ENCODE measurements at places on chromosomes 12 and 14. TPM values are rescaled to one million over a fixed set of nuclear protein-coding genes. Genes with fewer than 3 reads are reported as not detected.

GRCh38 chr12:95412482-95413311 is 61.3 kb upstream of the METAP2 start:
- H3K27ac ChIP-seq, result no peak overlapping the region
- H3K27me3 ChIP-seq, result peaks cover 4% of the 10 kb centered on the region
- no peak for DNase-seq

DNA sequence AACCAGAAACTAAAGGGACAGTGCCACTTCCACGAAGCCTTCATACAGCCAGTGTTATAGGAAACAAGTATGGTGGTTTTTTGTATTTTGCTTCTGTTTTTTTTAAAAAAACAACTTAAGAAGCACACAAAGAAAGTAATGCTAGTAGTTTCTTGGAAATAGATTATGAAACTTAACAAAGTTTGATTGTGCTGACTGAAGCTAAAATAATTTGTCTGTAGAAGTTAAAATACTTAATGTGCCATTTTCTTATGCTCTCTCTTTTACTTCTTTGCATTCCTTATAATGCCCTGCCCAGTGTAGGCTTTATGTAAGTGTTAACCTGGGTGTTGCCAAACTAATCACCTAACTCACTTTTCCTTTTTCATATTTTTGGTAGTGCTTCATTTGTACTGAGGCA is 16.4 kb downstream of the HCFC2 start:
- no peak overlapping the region for H3K27ac ChIP-seq
- no peaks in the 10 kb centered on the region for H3K27me3 ChIP-seq
- H3K4me3 ChIP-seq, result no peak overlapping the region
- no peak for DNase-seq

TMPRSS12 gene
- total RNA-seq, result not detected

GRCh38 chr12:25276199-25276937 is 25.6 kb upstream of the KRAS start:
- H3K4me1 ChIP-seq, result peaks cover 21% of the 10 kb centered on the region
- H3K36me3 ChIP-seq, result no peaks in the 10 kb centered on the region
- H3K27ac ChIP-seq, result no peak overlapping the region
- no peaks in the 10 kb centered on the region for H3K27me3 ChIP-seq
- H3K4me3 ChIP-seq, result no peak overlapping the region

- no peaks in the 10 kb centered on the region for H3K4me1 ChIP-seq
- peaks cover 5% of the 10 kb centered on the region for H3K27me3 ChIP-seq
- no peaks in the 10 kb centered on the region for H3K36me3 ChIP-seq
- H3K4me3 ChIP-seq, result no peak overlapping the region
- H3K27ac ChIP-seq, result no peak overlapping the region
- no peak for DNase-seq
Measured at GRCh38 chr12:32921397-32921796, 24.8 kb upstream of the PKP2 start.

CSRP2 gene
- total RNA-seq, result 1.2 TPM

PLBD1 gene
- total RNA-seq, result 0.14 TPM

DNA sequence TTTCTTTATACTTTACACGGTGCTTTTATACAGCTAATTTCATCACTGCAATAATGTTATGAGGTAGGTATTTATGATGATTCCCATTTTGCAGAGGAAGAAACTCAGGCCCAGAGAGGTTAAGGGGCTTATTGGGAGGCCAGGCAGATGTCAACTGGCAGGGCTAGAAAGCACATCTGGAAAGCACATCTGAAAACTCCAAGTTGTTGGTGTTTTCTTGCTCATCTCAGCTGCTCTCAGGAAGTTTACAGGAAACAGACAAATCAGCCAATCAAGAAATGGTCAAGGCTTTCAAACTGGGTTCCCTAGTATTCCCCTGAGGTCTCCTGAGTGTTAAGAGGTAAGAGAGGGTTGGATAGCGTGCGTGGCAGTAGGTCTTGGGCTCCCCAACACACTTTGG is 124.1 kb upstream of the MED13L start:
- no peak overlapping the region for H3K27ac ChIP-seq
- H3K4me3 ChIP-seq, result no peak overlapping the region
- DNase-seq, result no peak
- peaks cover 2% of the 10 kb centered on the region for H3K36me3 ChIP-seq
- H3K27me3 ChIP-seq, result peaks cover 1% of the 10 kb centered on the region

GRCh38 chr12:74586251-74586650 is 48.6 kb downstream of the ATXN7L3B start:
- DNase-seq, result no peak
- no peak overlapping the region for H3K27ac ChIP-seq
- H3K36me3 ChIP-seq, result no peaks in the 10 kb centered on the region
- H3K27me3 ChIP-seq, result no peaks in the 10 kb centered on the region

DNA sequence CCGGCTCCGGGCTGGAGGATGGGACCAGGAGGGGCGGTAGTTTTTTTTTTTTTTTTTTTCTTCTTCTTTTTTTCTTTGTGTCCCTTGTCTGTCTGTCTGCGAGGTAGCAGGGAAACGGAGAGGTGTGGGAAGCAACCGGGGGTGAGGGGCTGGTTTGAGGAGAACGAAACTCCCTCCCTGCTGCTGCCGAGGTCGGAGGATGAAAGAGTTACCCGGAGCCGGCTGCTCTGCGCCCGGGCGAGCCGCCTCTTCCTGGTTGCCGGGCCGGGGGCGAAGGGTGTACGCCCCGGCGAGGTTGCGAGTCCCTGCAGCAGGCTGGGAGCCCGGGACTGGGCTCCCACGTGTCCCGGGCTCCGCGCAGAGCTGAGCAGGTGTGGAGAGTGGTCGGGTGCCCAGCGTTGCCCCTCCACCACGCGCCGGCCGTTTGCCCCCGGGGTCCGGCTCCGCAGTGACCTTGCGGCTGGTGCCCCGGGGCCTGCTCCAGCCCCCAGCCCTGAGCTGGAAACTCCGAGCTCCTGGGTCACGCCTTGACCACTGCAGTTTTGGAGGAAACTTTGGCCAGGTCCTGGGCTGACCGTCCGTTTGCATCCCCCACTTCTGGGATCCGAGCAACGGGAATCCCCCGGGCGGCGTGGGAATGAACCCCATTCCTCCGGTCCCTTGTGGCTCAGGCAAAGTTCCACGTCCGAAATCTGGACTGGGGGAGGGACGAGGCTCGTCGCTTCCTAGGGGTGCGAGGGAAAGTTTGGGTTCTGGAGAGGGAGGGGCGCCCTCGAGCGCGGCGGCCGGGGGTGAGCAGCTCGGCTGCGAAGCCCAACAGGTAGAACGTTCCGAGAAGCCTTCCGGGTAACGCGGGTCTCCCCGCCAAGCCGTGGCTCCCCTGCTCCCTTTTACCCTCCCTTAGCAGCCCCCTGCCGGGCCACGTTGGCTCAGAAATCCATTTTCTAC is 1.3 kb downstream of the CHST11 start:
- H3K27me3 ChIP-seq, result no peaks in the 10 kb centered on the region
- H3K4me3 ChIP-seq, result peak overlapping the region; percentile 83
- peaks cover 8% of the 10 kb centered on the region for H3K36me3 ChIP-seq
- DNase-seq, result peak; percentile 64
- H3K4me1 ChIP-seq, result peaks cover 52% of the 10 kb centered on the region

DNA sequence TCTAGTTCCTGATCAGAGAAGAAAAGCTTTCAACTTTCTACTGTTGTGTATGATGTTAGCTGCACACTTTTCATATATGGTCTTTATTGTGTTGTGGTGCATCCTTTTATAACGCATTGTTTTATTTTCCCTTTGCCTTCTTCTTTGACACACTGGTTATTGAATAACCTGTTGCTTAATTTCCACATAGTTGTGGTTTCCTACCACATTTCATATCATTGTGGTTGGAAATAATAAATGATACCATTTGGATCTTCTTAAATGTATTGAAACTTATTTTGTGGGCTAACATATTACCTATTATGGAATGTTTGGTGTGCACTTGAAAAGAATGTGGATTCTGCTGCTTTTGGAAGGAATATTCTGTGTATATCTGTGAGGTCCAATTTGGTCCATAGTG is 64.9 kb downstream of the GPHN start:
- H3K4me1 ChIP-seq, result peaks cover 7% of the 10 kb centered on the region
- no peaks in the 10 kb centered on the region for H3K27me3 ChIP-seq
- no peak for DNase-seq
- peaks cover 21% of the 10 kb centered on the region for H3K36me3 ChIP-seq

DNA sequence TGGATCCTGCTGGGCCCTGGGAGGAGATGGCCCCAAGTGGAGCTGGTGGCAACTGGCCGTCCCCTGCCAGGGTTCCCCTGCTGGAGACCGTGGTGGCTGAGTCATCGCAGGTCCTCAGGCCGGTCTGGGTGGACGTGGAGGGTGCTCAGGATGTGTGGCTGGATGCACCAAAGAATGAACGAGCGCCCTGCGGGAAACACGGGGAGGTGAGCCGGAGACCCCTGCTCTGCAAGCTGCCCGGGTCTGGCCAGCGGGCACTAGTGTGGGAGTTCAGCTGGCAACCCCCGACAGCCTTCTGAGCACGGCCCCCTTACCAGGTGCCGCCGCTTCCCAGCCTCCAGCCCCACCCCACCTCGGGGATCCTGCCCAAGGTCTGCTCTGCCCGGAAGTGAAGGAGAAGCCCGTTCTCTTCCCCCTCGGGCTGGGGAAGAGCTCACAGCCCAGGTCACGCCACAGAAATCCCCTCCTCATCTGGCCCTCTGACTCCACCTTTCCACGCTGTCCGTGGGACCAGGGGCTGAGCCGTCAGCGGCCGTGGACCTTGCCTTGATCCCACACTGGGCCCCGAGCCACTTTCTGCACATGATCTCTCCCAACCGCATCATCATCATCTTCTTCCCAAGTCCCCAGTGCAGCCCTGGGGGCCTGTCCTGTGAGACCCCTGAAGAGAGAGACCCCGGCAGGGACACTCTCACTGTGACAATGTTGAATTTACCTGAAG is 165.5 kb downstream of the KIF26A start:
- no peak for DNase-seq
- H3K27ac ChIP-seq, result no peak overlapping the region
- peaks cover 3% of the 10 kb centered on the region for H3K4me1 ChIP-seq
- H3K27me3 ChIP-seq, result no peaks in the 10 kb centered on the region
- H3K4me3 ChIP-seq, result no peak overlapping the region

GRCh38 chr14:22978487-22978837 is 3.9 kb downstream of the AJUBA start:
- no peak for DNase-seq
- H3K4me3 ChIP-seq, result no peak overlapping the region
- peaks cover 10% of the 10 kb centered on the region for H3K4me1 ChIP-seq
- no peaks in the 10 kb centered on the region for H3K36me3 ChIP-seq
- H3K27ac ChIP-seq, result no peak overlapping the region
- no peaks in the 10 kb centered on the region for H3K27me3 ChIP-seq

DNA sequence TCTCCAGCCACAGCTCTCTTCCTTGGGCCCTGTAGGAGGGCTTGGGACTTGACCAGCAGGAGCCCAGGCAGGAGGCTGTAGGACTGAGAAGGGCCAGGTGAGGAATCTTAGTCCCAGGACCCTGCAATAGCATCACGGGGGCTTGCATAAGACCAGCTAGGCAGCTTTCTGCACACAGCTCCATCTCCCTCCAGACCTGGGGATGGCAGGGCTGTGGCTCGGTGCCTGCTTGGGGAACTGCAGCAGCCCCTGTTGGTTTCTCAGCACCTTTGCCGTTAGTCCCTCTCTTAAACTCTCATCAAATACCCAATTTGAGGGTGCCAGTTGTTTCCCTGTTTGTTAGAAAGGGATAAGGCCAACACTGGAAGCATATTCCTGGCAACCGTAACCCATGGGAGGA is 14.3 kb downstream of the DIO3 start:
- H3K36me3 ChIP-seq, result no peaks in the 10 kb centered on the region
- no peak overlapping the region for H3K27ac ChIP-seq
- no peak for DNase-seq
- H3K27me3 ChIP-seq, result no peaks in the 10 kb centered on the region

EPYC gene
- total RNA-seq, result not detected

DNA sequence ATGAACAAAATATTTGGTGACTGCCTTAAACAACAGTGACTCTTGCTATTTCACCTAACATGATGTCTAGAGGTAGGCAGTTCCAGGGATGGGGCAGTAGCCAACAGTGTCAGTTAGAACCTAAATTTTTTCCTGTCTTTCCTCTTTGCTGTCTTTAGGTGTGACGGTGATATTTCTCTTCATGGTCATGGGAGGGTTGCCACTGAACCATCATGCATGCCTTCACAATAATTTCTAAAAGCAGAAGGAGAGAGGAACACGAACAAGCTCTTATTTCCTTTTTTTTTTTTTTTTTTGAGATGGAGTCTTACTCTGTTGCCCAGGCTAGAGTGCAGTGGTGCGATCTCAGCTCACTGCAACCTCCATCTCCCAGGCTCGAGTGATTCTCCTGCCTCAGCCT is 2.4 kb downstream of the CCDC63 start:
- H3K27ac ChIP-seq, result no peak overlapping the region
- no peak overlapping the region for H3K4me3 ChIP-seq
- H3K36me3 ChIP-seq, result no peaks in the 10 kb centered on the region
- no peak for DNase-seq
- peaks cover 11% of the 10 kb centered on the region for H3K4me1 ChIP-seq

GRCh38 chr12:32877601-32878459 is 18.7 kb downstream of the PKP2 start:
- DNase-seq, result no peak
- no peaks in the 10 kb centered on the region for H3K27me3 ChIP-seq
- H3K27ac ChIP-seq, result no peak overlapping the region
- no peaks in the 10 kb centered on the region for H3K36me3 ChIP-seq

VASH1 gene
- 2.2 TPM for total RNA-seq

DNA sequence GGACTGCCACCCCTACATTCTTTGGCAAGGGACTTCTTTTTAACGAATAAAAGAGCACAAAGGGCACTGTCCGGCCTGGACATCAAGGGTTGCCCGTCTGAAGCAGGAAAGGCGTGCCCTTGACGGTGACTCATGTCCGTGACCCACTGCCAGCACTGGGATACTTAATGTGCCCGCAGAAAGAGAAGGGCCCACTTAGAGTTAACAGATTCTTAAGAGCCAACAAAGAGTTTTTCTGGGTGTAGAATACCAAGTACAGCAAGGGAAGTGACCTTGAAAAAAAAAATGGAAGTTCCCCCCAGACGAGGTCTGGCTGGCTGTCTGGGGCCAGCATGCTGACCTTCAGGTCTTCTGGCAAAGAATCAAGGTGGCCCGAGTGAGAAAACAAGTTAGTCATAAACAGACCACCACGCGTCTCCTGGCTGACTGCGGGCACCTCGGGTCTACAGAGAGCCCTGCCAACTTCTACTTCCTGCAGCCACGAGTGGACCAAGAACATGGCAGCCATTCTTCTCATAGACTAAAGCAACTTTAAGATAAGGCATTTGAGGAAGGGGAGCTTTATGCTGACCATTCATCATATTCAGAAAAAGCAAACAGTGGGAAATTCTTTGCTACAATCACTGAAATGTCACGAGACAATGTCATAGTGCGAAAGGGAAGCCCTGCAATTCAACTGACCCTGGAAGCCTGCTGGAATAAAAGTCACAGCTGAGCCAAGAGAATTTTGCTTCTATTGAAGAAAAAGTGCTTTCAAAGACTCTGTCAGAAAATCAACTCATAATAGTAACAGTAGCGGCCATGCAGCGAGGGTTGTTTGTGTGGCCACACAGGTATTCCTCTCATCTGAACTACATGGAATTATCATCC is 10.5 kb upstream of the SELPLG start:
- no peaks in the 10 kb centered on the region for H3K27me3 ChIP-seq
- H3K4me3 ChIP-seq, result no peak overlapping the region
- peaks cover 31% of the 10 kb centered on the region for H3K4me1 ChIP-seq
- no peak overlapping the region for H3K27ac ChIP-seq

GRCh38 chr12:32761716-32762115 is 6.0 kb upstream of the YARS2 start:
- H3K36me3 ChIP-seq, result no peaks in the 10 kb centered on the region
- H3K27ac ChIP-seq, result no peak overlapping the region
- H3K4me3 ChIP-seq, result no peak overlapping the region
- no peak for DNase-seq
- H3K4me1 ChIP-seq, result no peaks in the 10 kb centered on the region

- no peaks in the 10 kb centered on the region for H3K36me3 ChIP-seq
- no peaks in the 10 kb centered on the region for H3K4me1 ChIP-seq
- DNase-seq, result no peak
- H3K4me3 ChIP-seq, result no peak overlapping the region
- no peaks in the 10 kb centered on the region for H3K27me3 ChIP-seq
- H3K27ac ChIP-seq, result no peak overlapping the region
Measured at GRCh38 chr14:33449703-33450395, 501.0 kb downstream of the EGLN3 start.
